ENCODE measurements at places on chromosomes 12 and 14. TPM values are rescaled to one million over a fixed set of nuclear protein-coding genes. Genes with fewer than 3 reads are reported as not detected.

Gene LRP1-AS
- not detected for total RNA-seq

Gene PTPN21
- total RNA-seq = 3.8 TPM

Gene MYF5
- not detected for total RNA-seq

Gene ST8SIA1
- 2.5 TPM for total RNA-seq

Gene ASCL1
- not detected for total RNA-seq

Gene FSCB
- not detected for total RNA-seq

Gene TBC1D30
- total RNA-seq = 7.4 TPM

Gene TSPAN11
- total RNA-seq = not detected

Gene SERPINA4
- total RNA-seq = not detected

Gene PGF
- 76.1 TPM for total RNA-seq

Gene KRT80
- total RNA-seq = 6.7 TPM

Gene ACRBP
- not detected for total RNA-seq

Gene WSCD2
- total RNA-seq = not detected

Gene ADAMTS20
- total RNA-seq = 0.03 TPM

Gene KRT78
- 0.13 TPM for total RNA-seq

Gene AP5M1
- 16.5 TPM for total RNA-seq

Gene OTX2
- total RNA-seq = not detected

Gene ART4
- total RNA-seq = not detected

Gene FOXN4
- total RNA-seq = not detected

Gene PPP1R36
- total RNA-seq = not detected

Gene FICD
- total RNA-seq = 4.7 TPM

Gene TDP1
- 52.5 TPM for total RNA-seq

Gene DGLUCY
- 24.9 TPM for total RNA-seq

Gene ZNF641
- total RNA-seq = 3.9 TPM

Gene SERPINA1
- total RNA-seq = 1.4 TPM

Gene AKAP6
- total RNA-seq = 0.60 TPM

Gene TUBA1C
- 2,544 TPM for total RNA-seq

Gene PCBP2
- total RNA-seq = 243 TPM

Gene GNPNAT1
- total RNA-seq = 55.5 TPM

Gene RERGL
- total RNA-seq = not detected

Gene CCDC196
- not detected for total RNA-seq

Gene TGM1
- 0.76 TPM for total RNA-seq

Gene MEG3
- not detected for total RNA-seq

Gene SLCO1C1
- total RNA-seq = not detected

Gene RAD9B
- 0.23 TPM for total RNA-seq

Gene IRAK3
- not detected for total RNA-seq

Gene HOXC13
- total RNA-seq = 6.9 TPM

Gene TMPRSS12
- not detected for total RNA-seq

Gene MAP1LC3B2
- not detected for total RNA-seq

Gene NFATC4
- not detected for total RNA-seq

Gene TAS2R14
- 0.74 TPM for total RNA-seq

Gene REC8
- 0.53 TPM for total RNA-seq

Gene SCNN1A
- 0.11 TPM for total RNA-seq

Gene KLRK1
- total RNA-seq = not detected

Gene MYL6
- total RNA-seq = 1,272 TPM

Gene ACSM4
- not detected for total RNA-seq

Gene PRB2
- total RNA-seq = not detected

Gene FAM90A1
- total RNA-seq = not detected

Gene ABCD4
- 22.9 TPM for total RNA-seq

Gene GPR84
- not detected for total RNA-seq
